ENCODE measurements at places on chromosomes 12 and 14. TPM values are rescaled to one million over a fixed set of nuclear protein-coding genes. Genes with fewer than 3 reads are reported as not detected.

TMEM52B gene
- total RNA-seq = not detected

LTBR gene
- total RNA-seq = 63.8 TPM

FAM181A gene
- not detected for total RNA-seq

KRT72 gene
- total RNA-seq = not detected

NKX2-1 gene
- total RNA-seq = not detected

SLC15A4 gene
- 35.0 TPM for total RNA-seq

MEG3 gene
- 436 TPM for total RNA-seq

MIP gene
- not detected for total RNA-seq

TAS2R10 gene
- 2.4 TPM for total RNA-seq

MANSC1 gene
- 0.65 TPM for total RNA-seq
